ENCODE measurements at places on chromosomes 1 and 21.

- DNase-seq: no peak
These were observed 25.3 kb downstream of the DSTYK start for GRCh38 chr1:205186191-205186590.

GRCh38 chr1:8419861-8420260, 101.9 kb downstream of the SLC45A1 start:
- no peak for DNase-seq

DNA sequence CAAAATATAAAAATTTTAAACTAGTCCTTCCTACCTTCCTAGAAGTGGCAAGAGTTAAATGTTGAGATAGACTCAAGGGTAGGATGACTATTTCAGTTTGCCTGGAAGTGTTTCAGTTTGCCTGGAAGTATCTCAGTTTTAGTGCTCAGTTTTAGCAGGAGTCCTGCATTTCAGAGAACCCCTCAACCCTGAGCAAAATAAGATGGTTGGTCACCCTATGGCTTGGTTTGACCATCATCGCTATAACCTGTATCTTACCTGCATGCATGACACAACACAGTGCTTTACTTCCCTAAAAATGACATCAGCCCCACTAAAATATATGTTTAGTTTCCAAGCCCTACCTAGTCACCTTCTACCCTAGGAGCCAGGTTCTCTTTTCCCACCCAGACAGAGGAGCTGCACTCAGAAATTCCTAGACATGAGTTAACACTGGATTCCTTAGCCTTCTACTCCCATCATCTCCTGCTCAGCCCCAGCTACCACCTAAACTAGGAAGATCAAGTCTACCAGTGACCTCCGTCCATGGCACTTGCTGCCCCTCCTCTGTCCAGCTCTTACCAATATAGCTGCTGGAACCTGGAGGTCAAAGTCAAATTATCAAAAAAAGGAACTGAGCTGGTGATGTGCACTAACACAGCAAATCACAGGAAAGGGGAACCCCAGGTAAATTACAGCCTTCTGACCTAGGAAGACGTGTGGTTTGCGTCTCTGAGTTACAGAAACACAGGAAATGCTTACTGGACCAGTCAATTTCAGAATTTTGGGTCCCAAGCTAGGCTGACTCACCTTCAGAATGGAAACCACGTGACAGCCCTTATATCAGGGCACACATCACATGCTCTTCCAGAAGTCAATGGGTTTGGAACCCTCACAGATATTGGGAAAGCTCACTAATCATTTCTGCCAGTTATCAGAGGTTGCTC, 2.2 kb upstream of the G0S2 start:
- no peak for DNase-seq

DNA sequence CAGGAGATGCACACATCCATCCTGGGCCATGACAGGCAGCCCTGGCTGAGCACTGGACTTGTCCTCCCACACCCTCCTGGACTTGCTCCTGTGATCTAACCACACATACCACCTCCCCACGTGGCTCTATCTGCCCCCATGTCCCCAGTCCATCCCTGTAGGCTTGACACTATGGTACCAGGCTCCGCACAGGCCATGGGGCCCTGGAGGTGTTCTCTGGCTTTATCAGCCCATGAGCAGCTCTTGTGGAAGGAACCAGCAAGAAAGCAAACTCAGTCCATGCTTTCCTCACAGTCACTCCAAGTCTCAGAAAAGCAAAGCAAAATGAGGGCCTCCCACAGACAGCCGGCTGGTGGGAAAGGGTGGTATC, 61.6 kb downstream of the CD46 start:
- DNase-seq: no peak

GRCh38 chr1:227451057-227451456, 112.3 kb upstream of the ZNF678 start:
- no peak for DNase-seq

DNA sequence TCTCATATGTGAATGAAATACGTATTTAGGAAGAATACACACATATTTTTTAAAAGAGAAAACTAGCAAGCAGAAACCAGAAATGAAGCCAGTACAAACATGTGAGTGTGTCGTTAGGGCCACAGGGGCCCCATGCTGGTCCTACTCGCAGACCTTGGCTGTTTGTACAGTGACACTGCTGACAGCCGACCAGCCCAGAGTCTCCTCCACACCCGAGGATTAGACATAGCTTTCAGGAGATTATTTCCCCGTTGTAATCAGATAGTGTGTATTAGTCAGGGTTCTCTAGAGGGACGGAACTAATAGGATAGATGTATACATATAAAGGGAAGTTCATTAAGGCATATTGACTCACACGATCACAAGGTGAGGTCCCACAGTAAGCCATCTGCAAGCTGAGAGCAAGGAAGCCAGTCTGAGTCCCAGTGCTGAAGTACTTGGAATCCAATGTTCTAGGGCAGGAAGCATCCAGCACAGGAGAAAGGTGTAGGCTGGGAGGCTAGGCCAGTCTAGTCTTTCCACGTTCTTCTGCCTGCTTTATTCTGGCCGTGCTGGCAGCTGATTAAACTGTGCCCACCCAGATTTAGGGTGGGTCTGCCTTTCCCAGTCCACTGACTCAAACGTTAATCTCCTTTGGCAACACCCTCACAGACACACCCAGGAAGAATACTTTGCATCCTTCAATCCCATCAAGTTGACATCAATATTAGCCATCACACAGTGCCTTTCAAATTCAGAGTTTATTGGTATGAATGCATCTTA, 51.2 kb downstream of the DIP2A start:
- peak; percentile 82 for DNase-seq
